ENCODE measurements at places on chromosomes 5 and 9. TPM values are rescaled to one million over a fixed set of nuclear protein-coding genes. Genes with fewer than 3 reads are reported as not detected.

DNA sequence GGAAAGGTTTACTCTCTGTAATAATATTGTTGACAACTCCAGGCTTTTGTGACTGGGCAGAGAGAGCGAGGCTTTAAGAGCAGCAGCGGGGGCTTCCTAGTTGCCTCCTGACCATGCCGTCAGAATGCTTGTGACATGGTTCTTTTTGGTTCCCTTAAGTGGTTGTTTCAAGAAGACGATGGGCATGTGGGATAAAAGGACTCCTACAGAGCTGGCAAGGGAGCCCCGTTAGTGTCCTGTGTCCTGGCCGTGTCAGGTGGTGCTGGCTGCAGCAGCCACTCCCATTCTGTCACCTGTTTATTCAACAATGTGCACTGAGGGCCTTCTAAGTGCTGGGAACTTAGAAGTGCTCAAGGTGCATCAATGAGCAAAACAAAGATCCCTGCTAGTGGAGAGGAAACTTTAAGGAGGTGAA is 19.7 kb downstream of the LCP2 start:
- peak; percentile 27 for DNase-seq

GABRA6 gene
- total RNA-seq = not detected

DNA sequence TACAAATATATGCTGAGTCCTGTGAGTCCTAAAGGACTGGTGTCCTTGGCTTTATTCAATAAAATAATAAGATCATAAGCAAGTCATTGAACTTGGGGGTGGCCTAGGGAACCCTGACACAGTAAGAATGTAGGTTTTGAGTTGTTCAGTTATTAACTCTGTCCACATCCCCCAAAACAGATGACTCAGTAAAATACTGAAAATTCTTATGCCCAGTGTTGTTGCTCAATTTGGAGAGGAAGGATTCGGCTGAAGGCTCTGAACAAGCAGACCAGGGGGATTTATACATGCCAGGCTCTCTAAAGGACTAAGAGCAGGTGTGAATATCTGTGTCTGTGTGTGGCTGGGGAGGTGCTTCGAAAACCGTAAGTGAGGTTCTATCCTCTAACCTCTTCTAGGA is 173.7 kb downstream of the RMI1 start:
- DNase-seq = no peak

DNA sequence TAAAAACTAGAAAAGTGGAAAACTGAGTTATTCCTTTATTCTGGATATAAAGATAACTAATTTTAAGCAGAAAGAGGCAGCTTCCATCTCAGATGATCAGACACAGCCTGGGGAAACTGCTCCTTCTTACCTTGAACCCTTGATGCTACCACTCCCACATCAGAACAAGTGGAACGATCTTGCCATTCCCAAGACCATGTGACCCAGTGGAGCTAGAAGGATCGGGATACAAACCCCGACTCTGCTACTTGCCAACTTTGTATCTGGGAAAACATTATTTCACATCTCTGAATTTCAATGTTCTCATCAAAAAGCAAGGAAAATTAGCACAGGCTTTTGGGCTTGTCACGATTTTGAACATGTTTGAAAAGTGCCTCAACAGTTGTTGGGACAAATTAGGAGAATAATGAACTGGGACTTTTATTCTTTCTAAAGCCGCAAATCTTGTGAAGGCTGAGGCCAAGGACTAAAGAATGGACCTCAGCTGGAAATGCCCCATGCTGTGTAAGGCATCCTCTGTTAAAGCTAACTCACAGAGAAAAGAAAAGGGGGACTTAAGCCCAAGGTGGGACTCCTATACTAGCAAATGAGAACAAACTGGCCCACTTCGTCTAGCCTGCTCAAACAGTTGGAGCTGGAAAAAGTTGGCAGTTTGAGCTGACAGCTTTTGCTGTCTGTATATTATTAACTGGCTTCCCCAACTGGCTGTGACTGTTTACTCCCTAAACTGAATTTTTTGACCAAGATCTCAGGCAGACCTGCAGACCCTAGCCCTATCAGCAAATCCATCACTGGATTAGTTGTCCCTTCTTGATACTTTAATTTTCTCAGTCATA is 552.3 kb downstream of the EFNA5 start:
- no peak for DNase-seq

RNF145 gene
- 87.5 TPM for total RNA-seq

- no peak for DNase-seq
Observed at GRCh38 chr9:74662674-74663073, 165.5 kb downstream of the RORB start.

DNA sequence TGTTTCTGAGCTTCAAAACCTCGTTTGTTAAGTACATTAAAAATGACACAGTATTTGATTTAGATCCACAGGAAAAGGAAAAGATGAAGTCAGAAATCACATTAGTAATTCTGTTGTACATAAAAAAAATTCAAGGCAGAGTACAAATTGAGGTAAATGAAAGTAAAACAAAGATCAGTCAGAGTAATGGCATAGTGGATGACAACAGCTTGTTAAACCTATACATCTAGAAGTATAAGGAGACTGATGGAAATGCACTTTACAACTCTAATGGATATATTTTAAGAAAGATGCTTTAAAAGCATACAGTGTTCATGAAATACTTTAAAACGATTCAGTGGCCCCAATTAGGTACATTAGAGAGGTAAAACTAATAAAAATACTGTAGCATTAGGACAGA is 631.3 kb upstream of the SEMA6A start:
- no peak for DNase-seq

GRCh38 chr5:166909040-166909439 is 1382.4 kb upstream of the WWC1 start:
- no peak for DNase-seq

ISL1 gene
- not detected for total RNA-seq

LCN2 gene
- total RNA-seq = not detected

DNA sequence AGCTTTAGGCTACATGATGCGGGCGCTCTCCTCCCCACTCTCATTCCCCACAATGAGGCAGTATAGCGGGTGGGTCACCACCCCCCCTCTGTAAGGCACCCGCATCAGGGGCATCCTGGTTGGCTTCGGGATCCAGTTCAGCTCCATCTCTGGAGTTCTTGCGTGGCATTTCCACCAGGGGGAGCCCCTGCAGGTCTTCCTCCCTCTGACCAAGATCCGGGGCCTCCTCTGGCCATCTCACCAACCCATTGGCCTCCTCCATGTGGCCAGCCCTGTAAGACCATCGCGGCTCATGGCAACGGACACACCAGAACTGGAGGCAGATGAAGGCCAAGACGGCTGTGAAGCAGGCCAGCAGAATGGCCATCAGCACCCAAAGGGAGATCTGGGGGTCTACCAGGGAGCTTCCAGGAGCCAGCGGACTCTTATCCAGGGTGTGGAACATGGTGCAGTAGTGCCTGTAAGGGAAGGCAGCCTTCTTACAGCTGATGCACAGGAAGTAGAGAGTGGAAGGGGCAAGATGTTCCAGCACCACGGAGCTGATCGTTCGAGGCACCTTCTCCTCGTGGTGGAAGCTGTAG is 77.0 kb downstream of the CYFIP2 start:
- peak; percentile 46 for DNase-seq

- no peak for DNase-seq
Observed at GRCh38 chr5:38135486-38136039, 122.8 kb upstream of the EGFLAM start.

PCDHGB1 gene
- total RNA-seq = not detected

DNA sequence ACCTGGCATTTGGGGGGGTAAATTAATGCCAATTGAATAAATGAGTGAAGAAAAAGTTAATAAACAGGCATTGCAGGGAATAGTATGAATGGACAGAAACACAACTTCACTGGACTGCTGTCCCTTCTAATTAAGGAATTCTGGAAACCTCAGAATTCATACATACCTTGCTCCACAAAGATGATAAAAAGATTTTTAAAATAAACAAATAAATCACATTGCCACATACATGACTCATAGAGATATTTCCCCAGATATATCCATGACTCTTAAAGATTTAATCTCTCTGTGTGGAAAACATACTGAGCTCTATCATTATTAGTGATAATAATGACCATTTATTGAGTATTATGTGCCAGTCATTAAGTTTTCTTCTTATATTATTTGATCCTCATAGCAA is 469.0 kb upstream of the MEF2C start:
- DNase-seq = no peak

GRCh38 chr5:37665272-37665671 is 174.6 kb downstream of the GDNF start:
- no peak for DNase-seq

LCN1 gene
- not detected for total RNA-seq

DNA sequence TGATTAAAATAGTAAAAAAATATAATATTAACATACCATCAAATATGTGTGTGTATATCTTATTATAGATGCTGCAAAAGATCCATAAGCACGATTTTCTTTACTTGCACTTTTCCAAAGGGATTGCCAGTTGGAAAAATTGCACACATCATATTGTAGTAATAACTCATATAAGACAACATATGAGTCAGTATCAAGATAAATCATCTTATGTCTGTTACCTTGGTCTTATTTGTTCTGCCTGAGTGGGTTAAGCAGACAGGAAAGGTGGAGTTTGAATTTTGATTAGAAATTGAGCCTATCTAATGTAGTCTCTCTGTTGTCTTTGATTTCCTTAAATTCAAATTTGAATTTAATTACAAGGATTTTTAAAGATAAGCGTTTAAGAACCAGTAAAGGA is 24.6 kb downstream of the LYSMD3 start:
- no peak for DNase-seq

DNA sequence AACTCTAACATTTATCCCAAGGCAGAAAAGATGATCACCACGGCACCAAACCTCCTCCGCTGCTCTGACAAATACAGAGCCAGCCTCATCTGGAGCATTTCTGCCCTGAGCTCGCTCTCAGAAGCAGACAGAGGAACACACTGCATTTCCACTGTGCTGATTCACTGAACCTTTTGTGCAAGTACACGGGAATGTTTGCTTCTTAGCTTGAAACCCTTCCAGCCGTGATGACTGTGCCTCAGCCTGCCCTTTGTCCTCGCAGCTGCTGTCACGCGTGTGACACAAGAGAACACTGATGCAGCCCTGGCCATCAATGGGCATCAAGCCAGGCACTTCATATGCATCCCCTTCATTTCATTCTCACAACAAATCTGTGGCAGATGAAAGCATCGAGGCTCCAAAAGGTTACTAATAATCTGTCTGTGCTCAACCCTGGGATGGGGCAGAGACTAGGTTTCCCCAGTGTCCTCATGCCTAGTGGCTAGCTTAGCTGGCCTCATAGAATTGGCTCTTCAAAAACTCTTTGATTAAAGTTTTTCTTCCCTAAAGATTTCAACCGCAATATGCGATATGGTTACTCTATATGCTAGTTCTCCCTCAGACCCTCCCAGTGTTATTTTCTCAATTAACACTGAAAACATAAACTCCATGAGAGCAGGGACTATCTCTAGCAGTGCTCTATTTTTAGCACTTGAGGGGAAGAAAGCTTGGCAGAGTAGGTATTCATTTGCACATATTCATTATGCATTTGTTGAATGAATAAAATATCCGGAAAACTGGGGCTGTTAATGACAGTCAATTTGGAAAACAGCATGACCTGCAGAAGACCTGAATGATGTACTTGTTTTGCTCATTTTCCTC is 7.3 kb downstream of the CDC14B start:
- no peak for DNase-seq

GRCh38 chr9:89983411-89983810 is 378.6 kb downstream of the GADD45G start:
- DNase-seq = peak; percentile 26

- peak; percentile 55 for DNase-seq
Observed at GRCh38 chr5:140114341-140115185, 654 bp downstream of the PURA start.

DNA sequence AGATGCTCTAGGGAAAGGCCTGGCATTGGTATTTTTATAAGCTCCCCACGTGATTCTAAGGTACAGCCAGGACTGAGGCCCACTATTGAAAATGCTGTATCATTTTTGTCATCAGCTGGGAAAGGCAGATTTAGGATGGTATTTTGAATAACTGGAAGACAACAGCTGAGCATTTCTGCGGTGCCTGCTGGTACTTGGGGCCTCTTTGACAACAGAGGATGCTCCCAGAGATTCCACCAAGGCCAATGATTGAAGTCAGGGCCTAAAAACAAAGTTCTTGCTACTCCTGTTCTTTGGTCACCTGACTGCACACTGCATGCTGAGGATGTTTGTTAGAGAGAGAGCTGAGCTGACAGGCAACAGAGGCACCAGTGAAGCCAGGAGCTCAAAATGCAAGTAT is 8.1 kb downstream of the FBLL1 start:
- no peak for DNase-seq

GRCh38 chr9:136711751-136712689 is at the start of gene DIPK1B:
TSS of gene DIPK1B (plus strand) at chr9:136712572. CDS start at chr9:136712666, 94 bp downstream.
- DNase-seq = no peak

- no peak for DNase-seq
Observed at GRCh38 chr9:72489986-72490385, 31.4 kb upstream of the TMC1 start.

DNA sequence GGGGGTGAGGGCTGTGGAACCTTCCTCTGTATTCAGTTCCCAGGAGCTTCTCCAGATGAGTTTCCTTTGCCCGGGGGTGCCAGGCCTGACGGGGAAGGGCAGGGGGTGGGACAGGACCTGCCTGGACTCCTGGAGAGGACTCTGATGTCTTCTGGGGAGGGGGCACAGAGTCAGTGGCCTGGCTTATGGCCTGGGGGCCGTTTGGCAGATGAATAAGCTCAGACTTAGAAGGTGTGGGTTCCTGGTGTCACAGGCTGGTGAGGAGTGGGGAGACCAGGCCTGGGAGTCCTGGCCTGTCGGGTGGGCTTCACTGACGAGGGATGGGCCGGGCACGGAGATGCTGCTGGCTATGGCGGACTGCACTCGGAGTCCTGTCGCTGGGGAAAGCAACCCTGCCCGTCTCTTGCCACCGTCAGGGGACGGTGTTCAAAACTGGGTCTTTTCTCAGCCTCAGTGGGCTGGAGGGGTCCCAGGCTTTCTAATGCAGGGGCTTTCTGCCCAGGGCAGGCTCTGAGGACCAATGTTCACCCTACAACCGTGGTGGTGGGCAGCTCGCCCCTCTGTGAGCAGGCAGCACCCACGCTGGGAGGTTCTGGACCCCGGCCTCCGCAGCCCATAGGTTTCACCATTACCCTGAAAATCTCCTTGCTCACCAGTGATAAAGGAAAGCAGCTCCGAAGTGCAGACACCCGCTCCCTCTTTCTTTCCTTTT is 16.2 kb downstream of the COL5A1 start:
- no peak for DNase-seq

GRCh38 chr5:66616520-66617225 is 20.5 kb downstream of the MAST4 start:
- no peak for DNase-seq

CCL19 gene
- total RNA-seq = not detected

DNA sequence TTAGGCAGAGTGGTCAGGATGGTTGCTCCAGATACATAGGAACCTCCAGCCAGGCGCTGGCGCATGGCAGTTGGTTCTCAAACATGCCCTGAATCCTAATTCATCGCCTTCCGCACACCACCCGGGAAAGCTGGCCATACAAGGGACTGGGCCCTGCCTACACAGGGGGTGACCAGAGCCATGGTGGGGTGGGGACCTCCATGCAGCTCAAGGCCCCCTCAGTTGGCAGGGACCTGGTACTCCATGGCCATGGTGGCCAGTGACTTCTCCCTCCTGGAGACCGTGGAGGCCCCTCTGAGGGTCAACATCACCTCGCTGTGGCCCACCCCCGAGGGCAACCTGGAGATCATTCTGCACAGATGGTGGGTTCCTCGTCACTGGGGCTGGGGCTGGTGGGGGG is 26.8 kb downstream of the PAEP start:
- DNase-seq = no peak

- peak; percentile 54 for DNase-seq
Observed at GRCh38 chr9:127437497-127438264, 13.5 kb downstream of the ZNF79 start.

GRCh38 chr9:69433392-69433791 is 108.4 kb downstream of the ENTREP1 start:
- DNase-seq = no peak
